Naive thymus-derived CD8-positive, alpha-beta T cell (primary cell): ENCODE measurements at places on chromosomes 5 and 9. TPM values are rescaled to one million over a fixed set of nuclear protein-coding genes. Genes with fewer than 3 reads are reported as not detected.

GRCh38 chr5:173624282-173624681 is 7.8 kb upstream of the BOD1 start:
- DNase-seq, result no peak

DNA sequence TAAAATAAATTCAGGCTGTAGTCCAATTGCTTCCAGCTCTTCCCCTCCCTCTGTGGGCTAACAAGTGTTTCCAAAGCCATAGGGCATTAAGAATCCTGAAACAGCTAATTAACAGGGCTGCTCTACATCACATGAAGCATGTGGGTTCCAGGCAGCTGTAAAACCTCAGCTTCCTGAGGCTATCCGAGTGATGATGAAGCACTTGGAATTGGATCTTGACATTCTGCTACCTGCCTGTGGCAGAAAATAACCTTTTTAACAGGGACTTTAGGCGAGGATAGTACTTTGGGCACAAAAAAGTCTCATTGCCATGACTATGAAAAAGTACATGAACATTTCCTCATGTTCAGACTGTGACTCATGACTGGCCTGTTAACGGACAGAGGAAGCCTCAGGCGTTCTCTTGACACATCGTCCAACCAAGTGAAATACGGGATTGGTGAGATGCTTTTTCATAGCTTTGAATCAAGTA is 107.2 kb downstream of the PDE4D start:
- no peak for DNase-seq

DNA sequence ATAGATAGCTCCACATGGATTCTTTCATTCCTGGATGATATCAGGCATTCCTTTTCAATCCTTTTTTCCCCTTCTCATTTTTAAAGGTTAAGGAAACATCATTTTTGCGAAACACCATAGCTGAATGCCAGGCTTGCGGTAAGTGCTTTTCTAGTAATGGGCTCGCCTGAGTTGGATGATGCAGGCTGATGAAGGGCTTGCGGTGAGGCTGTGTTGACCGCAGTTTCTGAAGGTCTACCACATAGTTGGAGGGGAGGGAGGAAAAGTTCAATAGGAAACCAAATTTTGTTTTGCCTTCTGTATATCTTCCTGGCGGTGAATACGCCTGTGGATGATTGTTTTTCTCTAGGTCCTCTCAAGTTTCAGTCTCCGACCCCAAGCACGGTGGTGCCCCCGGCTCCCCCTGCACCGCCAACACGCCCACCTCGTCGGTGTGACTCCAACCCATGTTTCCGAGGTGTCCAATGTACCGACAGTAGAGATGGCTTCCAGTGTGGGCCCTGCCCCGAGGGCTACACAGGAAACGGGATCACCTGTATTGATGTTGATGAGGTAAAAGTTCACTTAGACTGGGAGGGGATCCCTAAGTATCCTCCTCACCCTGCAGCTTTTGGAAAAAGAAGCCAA is 24.3 kb downstream of the THBS4 start:
- DNase-seq, result no peak

DNA sequence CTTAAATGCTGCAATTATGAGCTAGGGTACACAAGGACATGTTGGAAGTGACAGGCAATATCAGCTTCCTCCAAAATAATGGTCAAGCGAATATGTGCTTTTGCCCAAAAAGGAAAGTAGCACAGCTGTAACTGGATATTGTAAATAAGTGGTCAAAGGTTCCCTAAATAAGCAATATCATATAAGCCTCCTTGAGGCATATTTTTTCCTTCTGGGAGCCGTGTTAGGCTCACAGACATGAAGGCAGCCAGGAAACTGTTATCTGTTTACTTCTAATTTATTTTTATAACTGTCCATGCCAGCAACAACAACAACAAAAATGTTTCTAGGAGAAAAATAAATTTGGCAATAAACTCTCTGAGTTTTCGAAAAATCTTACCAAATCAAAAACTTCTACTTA is 648.3 kb downstream of the PDE4D start:
- no peak for DNase-seq

DNA sequence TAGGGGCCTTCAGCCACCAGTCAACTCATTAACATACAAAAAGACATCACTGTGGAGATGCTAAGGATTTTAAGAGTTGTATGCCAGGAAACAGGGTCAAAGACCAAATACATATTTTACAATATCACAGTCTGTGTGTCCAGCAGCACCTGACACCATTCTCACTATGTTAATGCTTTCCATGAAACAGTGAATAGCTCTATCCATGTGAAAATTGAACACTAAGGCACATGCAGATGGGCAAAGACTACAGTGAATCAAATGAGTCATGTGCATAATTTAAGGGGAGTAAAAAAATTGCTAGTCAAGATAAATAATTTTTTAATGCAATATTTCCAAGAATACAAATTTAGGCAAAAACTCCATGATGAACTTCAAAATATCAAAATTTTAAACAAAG is 7.6 kb upstream of the SPATA31E1 start:
- DNase-seq, result no peak

DNA sequence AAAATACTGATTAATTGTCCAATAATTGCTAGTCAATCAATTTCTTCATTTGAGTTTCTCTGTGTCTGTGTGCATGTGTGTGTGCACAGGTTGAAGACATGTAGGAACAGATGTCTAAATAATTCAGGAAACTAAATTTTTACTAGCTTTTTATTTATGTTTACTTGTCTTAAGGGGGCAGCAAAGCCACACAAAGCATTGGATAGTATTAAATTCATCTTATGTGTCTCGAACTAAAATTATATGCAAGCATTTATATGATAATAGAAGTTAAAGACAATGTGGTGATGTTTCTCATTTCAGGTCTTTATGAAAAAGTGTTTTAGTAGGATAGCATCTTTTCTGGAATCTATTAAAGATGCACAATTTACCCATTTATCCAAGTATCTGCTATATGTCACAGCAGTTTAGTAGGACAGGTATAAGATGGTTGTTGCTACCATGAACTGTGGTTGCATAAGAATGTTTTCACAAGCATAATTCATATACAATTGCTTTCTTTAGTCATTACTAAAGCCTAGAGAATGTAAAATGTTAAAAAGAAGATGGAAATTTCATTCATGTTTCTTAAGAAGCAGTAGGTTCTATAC is 784.6 kb upstream of the NUDT12 start:
- no peak for DNase-seq

GRCh38 chr5:65120371-65120967 is 351.7 kb downstream of the CWC27 start:
- DNase-seq, result no peak

DNA sequence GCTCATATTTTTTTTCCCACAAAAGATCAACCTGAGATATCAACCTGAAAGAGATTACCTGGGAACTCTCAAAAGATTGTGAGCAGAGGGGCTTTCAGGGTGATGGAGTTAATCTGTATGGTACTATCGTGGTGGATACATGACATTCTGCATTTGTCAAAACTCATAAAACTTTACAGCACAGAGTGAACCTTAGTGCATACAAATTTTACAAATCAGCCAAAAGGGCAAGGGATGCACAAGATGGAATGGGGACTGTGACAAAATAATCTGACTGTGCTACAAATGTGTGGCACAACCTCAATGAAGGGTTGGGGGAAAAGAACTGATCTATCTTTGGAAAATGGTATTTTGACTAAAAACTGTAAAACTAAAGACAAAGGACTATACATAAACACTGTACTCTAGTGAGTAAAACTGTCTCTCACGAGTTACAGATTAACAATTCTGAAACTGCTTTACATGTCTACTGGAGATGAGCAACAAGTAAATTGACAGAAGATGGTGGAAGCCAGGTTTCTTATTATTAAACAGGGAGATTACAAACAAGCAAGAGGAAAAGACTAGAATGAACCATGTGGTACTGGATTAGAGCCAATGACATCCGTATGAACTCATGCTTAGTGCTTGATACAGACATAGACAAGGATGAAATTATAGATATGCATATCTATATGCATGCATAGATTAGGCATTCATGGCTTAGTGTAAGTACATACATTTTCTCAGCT is 24.8 kb upstream of the RLN1 start:
- DNase-seq, result no peak

GRCh38 chr9:120714846-120715388 is 647 bp upstream of the MEGF9 start:
- DNase-seq, result no peak

DNA sequence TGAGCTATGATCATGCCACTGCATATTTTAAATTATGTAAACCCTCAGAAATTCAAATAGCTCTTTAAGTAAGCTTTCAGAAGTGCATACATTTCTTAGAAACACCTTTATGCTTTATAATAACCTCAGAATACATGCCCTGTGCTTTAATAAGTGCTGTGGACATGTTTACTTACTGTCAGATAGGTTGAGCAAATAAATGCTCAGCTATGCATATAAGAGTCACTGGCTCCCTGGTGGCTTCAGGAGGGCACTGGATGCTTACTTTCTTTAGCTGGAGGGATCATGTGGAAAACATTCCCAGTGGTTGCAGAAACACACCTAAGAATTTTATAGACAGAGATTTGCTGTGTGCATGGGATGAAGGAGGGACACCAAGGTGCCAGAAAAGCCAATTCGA is 74.4 kb downstream of the PDE6A start:
- DNase-seq, result no peak

DNA sequence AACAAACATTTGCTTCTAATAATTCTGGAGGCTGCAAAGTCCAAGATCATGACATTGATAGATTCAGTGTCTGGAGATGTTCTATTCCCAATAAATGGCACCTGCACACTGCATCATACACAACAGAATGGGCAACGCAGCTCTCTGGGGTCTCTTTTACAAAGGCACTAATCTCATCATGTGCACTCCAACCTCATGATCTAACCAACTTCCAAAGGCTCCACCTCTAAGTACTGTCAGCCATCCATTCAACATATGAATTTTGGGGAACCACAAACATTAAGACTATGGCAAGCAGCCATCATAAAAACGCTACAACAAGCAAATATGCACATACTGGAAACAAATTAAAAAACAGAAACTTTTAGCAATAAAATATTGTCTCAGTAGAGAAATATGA is 121.1 kb downstream of the CYLC2 start:
- no peak for DNase-seq

DNA sequence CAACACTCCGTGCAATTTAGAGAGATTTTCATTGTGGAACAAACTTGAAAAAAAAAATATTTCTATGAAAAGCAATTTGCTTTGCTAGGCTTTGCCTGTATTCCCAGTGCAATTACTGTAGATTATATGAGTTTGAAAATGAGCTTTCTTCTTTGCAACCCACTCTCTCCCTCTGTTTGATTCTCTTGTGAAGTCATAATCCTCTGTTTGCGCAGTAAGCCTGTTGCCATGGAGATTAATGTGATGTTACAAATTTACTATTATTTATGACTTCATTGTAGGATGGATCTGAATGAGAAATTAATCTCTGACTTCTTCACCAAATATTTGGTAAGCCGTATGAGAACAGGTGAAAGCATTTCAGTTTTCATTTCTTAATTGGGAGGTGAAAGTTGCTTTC is 320.3 kb downstream of the SPATA31D1 start:
- no peak for DNase-seq

DNA sequence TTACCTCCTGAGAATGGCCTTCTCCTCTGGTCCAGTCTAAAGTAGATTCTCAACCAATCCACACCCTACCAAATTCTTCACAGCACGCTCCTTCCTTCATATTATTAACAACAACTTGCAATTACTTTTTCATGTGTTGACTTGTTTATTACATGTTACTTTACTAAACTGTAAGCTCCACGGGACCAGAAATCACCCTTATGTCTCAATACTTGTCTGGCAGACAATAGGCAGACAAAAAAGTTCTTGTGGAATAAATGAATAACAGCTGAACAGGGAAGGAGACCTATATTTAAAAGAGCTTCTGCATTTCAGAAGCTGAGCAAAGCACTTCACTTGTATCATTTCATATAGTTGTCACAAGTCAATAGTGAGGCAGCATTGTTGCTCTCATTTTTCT is 5.7 kb upstream of the WWC1 start:
- no peak for DNase-seq

GRCh38 chr5:156841737-156842136 is 8.4 kb upstream of the PPP1R2B start:
- no peak for DNase-seq

DNA sequence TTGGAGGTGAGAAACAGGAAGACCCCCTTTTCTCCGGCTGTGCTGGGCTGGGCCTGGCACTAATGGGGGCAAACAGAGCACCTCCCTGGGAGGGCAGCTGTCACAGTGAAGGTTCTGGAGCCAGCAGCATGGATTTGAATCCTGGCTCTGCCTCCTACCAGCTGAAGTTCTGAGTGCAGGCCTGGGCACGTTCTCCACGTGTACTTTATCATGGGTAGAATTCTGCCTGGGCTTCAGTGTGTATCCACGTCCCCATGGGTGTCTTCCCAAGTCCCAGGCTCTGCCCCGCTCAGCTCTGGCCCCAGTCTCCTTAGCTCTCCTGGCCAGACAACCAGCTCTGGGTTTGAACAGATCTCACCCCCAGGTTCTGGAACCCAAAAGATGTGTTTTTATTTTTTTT is 223.2 kb downstream of the PBX3 start:
- no peak for DNase-seq

DNA sequence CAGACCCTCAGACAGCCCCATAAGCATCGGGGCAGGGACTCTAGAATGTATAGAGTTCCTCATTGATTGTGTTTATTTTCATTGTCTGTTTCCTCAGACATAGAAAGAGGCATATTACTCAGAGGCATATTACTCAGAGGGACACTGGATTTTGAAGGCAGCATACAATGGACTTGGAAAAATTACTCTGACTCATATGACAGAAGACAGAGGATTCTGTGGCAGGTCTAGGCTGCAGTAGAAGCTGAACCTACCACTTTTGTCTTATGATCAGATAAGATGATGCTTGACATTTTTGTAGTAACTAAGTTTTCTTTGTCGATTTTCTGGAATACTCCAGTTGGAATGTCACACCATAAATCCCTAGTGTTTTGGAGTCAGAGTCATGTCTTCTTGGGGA is 105.2 kb downstream of the ST8SIA4 start:
- no peak for DNase-seq

The HSPB3 gene
- total RNA-seq, result not detected

The CDKN2A gene
- total RNA-seq, result 0.60 TPM

The CNTNAP3B gene
- total RNA-seq, result not detected

The PCDHA1 gene
- not detected for total RNA-seq

The FGF1 gene
- not detected for total RNA-seq

The SLC4A9 gene
- not detected for total RNA-seq
